ENCODE measurements at places on chromosomes 6 and 20. TPM values are rescaled to one million over a fixed set of nuclear protein-coding genes. Genes with fewer than 3 reads are reported as not detected.

The GPLD1 gene
- total RNA-seq, result 3.1 TPM

DNA sequence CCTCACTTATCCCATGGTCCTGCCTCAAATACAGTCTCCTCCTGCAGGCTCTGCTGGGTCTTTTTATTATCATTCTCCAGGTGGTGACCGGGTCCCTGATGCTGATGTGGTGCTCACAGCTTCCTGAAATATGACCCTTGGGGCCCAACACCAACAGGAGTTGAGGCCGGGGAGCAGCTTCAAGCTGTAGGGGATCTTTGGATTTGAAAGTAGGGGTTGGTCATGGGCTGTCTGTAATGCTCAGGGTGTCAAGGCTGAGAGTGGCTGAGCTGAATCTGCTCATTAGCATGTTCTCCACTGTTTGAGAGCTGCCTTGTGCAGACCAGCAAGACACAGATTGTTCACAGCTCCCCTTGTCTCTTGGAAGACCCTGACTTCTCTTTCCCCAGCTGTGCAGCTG, 35.5 kb downstream of the HLA-F start:
- no peak for DNase-seq
- no peaks in the 10 kb centered on the region for H3K27me3 ChIP-seq
- H3K27ac ChIP-seq, result no peak overlapping the region
- H3K4me3 ChIP-seq, result no peak overlapping the region
- no peaks in the 10 kb centered on the region for H3K36me3 ChIP-seq

GRCh38 chr6:131999545-132000146, 48.5 kb upstream of the CCN2 start:
- H3K4me1 ChIP-seq, result peaks cover 7% of the 10 kb centered on the region
- H3K36me3 ChIP-seq, result no peaks in the 10 kb centered on the region
- H3K4me3 ChIP-seq, result no peak overlapping the region
- no peak overlapping the region for H3K27ac ChIP-seq

- no peak overlapping the region for H3K4me3 ChIP-seq
- DNase-seq, result no peak
- no peaks in the 10 kb centered on the region for H3K4me1 ChIP-seq
- H3K36me3 ChIP-seq, result no peaks in the 10 kb centered on the region
These were observed 44.0 kb upstream of the TRAM2 start for GRCh38 chr6:52620906-52621190.

The TRIM40 gene
- total RNA-seq, result not detected

DNA sequence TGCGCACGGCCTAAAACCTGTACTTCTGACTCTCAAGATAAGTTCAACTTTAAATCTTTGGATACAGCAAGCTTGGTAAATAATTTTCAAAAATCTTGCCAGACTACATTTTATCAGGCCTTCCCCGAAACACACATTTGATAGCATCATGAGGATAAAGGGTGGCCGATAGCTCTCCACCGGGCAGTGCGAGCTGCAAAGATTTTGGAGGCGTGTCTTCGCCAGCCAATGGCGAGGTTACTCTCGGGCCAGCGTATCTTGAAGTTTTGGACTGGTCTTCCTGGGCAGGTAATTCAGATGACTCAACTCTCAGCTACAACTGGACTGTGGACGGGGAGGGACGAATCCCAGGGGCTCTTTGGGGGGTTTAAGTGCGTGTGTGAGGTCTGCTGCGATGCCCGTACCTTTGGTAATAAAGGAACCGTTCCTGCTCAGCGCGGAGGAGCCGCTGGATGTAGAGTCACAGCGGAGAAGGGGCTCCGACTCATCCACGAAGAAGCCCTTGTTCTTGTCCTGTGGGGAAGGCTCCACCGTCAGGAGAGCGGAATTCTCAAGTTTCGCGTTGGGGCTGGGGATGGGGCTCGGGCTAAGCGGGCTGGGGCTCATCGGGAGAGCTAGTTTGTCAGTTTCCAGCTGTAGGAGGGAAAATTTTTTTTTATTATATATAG, 75.3 kb downstream of the TNFRSF21 start:
- H3K4me1 ChIP-seq, result peaks cover 13% of the 10 kb centered on the region
- H3K4me3 ChIP-seq, result no peak overlapping the region
- H3K36me3 ChIP-seq, result peaks cover 13% of the 10 kb centered on the region
- no peak overlapping the region for H3K27ac ChIP-seq
- H3K27me3 ChIP-seq, result no peaks in the 10 kb centered on the region

DNA sequence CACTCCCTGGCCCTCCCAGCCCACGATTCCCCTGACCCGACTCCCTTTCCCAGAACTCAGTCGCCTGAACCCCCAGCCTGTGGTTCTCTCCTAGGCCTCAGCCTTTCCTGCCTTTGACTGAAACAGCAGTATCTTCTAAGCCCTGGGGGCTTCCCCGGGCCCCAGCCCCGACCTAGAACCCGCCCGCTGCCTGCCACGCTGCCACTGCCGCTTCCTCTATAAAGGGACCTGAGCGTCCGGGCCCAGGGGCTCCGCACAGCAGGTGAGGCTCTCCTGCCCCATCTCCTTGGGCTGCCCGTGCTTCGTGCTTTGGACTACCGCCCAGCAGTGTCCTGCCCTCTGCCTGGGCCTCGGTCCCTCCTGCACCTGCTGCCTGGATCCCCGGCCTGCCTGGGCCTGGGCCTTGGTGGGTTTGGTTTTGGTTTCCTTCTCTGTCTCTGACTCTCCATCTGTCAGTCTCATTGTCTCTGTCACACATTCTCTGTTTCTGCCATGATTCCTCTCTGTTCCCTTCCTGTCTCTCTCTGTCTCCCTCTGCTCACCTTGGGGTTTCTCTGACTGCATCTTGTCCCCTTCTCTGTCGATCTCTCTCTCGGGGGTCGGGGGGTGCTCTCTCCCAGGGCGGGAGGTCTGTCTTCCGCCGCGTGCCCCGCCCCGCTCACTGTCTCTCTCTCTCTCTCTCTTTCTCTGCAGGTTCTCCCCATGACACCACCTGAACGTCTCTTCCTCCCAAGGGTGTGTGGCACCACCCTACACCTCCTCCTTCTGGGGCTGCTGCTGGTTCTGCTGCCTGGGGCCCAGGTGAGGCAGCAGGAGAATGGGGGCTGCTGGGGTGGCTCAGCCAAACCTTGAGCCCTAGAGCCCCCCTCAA, at the start of gene LTA:
TSS of gene LTA (plus strand) at position 249 of the 871 bp plus-strand sequence. CDS start at position 703, 454 bp downstream.
- no peaks in the 10 kb centered on the region for H3K27me3 ChIP-seq
- DNase-seq, result no peak
- H3K27ac ChIP-seq, result no peak within 1 kb of the TSS
- H3K4me3 ChIP-seq, result peak within 1 kb of the TSS; percentile 26
- H3K36me3 ChIP-seq, result no peaks in the 10 kb centered on the region
- peaks cover 4% of the 10 kb centered on the region for H3K4me1 ChIP-seq

DNA sequence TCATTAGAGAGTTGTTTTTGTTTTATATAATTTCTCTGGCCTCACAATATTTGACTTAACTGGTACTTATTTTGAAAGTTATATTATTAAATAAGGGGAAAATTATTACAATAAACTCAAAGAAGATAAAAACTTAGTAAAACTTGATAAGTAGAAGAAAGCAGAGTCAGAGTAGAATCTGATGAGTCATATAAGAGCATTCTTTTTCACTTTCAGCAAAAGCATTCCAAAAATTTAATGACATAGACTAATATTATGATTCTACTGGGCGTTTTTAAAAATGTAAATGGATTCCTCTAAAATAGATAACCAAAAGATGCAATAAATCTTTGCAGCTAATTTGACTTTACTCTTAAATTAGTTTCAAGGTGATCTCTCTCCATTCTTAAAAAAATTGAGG, 366.3 kb upstream of the IMPG1 start:
- DNase-seq, result no peak
- H3K4me1 ChIP-seq, result no peaks in the 10 kb centered on the region
- no peaks in the 10 kb centered on the region for H3K36me3 ChIP-seq
- H3K27me3 ChIP-seq, result no peaks in the 10 kb centered on the region
- H3K27ac ChIP-seq, result no peak overlapping the region

GRCh38 chr6:56914798-56915658, 39.9 kb upstream of the BEND6 start:
- H3K4me1 ChIP-seq, result no peaks in the 10 kb centered on the region
- no peaks in the 10 kb centered on the region for H3K36me3 ChIP-seq
- H3K27ac ChIP-seq, result no peak overlapping the region
- DNase-seq, result no peak

DNA sequence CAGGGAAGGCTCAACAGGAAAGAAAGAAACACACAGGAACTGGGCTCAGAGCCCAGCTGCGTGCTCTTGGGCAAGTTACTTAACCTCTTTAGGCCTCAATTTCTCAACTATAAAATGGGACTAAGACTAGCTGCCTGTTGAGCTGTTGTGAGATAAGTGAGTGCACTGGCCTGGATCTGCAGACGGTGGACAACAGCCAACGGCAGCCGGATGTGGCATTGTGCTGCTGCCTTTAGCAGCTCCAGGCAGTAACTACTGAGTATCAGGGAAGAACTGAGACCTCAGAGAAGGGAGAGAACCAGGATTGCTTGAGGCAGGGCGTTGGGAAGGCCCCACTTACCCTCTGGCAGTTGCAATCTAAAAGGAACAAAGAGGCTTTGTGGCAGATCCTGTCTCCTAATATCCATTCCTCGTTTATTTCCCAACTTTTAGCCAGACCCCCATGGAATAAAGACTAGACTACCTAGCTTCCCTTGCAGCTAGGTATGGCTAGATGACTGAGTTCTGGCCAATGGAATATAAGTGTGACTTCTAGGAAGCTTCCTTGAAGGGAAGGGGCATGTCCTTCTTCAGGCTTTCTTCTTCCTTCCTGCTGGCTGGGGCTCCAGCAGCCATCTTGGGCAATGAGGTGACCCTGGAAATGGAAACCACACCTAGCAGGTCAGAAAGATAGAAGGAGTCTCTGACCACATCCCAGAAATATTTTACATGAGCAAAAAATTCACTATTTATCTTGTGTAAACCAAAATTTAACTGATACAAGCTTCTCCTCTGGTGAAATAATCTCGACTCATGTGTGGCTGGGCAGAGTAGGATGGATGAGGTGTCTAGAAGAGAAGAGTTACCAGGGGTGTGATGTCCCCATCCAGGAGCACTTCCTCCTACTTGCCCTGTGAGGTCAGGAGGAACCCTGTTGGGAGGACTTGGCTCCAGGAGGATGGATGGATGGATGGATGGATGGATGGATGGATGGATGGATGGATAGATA, 67.6 kb downstream of the MRPL14 start:
- H3K4me3 ChIP-seq, result no peak overlapping the region
- peak overlapping the region; percentile 87 for H3K27ac ChIP-seq
- H3K4me1 ChIP-seq, result peaks cover 35% of the 10 kb centered on the region
- DNase-seq, result no peak
- H3K36me3 ChIP-seq, result no peaks in the 10 kb centered on the region
- H3K27me3 ChIP-seq, result no peaks in the 10 kb centered on the region

The TFAP2D gene
- not detected for total RNA-seq

DNA sequence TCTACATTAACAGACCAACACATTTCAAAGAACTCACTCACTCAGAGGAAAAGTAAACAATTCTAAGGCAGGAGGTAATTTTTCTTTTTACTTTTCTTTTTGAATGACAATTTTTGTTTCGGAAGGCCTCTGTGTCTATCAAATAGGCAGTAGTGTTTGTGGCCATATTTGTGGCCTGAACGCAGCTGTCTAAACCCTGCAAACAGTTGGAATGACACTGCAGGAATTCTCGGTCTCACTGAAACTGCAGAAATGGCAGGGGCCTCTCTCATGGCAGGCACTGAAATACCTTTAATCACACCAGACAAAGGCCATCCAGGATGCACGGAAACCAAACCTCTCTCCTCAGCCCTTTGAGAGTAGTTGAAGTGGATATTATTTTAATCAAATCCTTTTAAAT, 30.4 kb downstream of the FYN start:
- H3K27me3 ChIP-seq, result no peaks in the 10 kb centered on the region
- no peak for DNase-seq
- H3K4me1 ChIP-seq, result peaks cover 45% of the 10 kb centered on the region
- H3K4me3 ChIP-seq, result no peak overlapping the region

DNA sequence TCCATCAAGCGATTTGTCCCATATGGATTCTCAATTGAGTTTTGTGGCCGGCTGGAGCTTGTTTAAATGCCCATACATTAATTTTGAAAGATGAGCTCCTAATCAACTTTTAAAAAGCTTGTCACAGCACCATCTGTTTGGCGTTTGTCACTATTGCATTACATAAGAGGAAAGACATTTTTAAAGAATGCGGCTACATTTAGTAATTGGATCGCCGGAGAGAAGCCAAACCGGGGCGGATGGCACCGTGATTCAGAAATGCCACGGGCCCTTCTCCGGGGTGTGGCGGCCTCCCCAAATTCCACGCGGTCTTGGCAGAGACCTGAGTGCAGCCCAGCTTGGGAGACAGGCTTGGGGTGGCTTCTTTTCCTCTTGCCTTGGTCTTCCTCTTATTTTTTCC, 67.7 kb upstream of the ZNFX1 start:
- peaks cover 7% of the 10 kb centered on the region for H3K27me3 ChIP-seq
- H3K36me3 ChIP-seq, result no peaks in the 10 kb centered on the region
- no peak overlapping the region for H3K27ac ChIP-seq
- no peaks in the 10 kb centered on the region for H3K4me1 ChIP-seq

GRCh38 chr20:15188415-15188814, 851.0 kb upstream of the FLRT3 start:
- H3K27me3 ChIP-seq, result no peaks in the 10 kb centered on the region
- H3K4me1 ChIP-seq, result no peaks in the 10 kb centered on the region
- no peak overlapping the region for H3K4me3 ChIP-seq
- H3K27ac ChIP-seq, result no peak overlapping the region

GRCh38 chr20:52684176-52684575, 288.0 kb upstream of the TSHZ2 start:
- H3K27ac ChIP-seq, result no peak overlapping the region
- H3K36me3 ChIP-seq, result no peaks in the 10 kb centered on the region
